ENCODE measurements at places on chromosomes 11 and 22.

DNA sequence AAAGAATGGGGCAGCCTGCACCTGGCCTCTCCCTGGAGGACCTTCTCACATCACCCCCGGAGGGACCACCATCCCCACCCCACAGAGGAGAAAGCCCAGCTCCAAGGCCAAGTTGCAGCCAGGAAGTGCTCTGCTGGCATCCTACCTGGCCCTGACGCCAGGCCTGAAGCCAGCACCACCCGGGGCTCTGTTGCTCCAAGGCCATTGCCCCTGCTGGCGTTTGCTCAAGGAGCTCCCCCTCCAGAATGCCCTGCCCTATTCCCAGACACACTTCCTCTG is 10.2 kb downstream of the RTN4R start:
- DNase-seq: no peak

GRCh38 chr11:64450168-64450560 is 91.2 kb downstream of the RPS6KA4 start:
- no peak for DNase-seq

- DNase-seq: no peak
These were observed 5.2 kb upstream of the RDX start for GRCh38 chr11:110301577-110301976.

- no peak for DNase-seq
These were observed 15.5 kb downstream of the FBLN1 start for GRCh38 chr22:45518136-45518535.

- no peak for DNase-seq
These were observed 913.8 kb upstream of the CHORDC1 start for GRCh38 chr11:91136631-91137030.

DNA sequence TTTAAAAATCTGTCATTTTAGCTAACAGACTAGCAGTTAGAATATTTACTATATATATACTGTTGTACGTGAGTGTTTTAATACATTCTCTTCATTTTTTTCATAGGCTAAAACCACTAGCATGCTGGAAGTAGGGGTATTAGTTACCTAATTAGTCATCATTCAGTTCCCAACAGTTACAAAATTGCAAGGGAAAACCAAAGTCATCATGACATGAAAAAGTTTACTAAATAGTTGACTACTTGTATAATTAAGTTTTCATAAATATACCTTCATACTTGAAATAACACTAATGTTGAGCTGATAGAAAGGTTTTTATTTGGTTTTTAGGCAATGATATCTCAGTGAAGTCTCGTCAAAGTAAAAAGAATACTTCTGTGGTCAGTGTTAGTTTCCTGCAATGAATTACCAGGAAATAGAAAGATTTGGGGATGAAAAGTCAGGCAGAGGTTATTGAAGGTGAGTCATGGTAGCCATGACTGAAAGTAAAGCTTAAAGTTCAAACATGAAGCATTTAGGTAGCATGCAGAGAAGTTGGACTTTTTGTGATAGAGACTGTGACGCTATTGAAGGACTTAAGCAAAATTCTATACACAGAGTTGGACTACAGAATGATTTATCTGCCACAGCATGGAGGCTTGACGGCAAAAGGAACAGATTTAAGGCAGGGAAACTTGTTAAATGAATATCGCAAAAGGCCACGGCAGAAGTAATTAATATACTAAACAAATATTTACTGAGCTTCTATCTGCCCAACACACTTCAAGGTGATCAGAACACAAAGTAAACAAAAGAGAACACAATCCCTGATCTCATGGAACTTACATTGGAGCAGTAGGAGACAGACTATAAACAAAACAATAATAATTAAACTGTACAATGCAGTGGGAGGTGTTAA is 828.1 kb upstream of the FAT3 start:
- DNase-seq: peak; percentile 69

DNA sequence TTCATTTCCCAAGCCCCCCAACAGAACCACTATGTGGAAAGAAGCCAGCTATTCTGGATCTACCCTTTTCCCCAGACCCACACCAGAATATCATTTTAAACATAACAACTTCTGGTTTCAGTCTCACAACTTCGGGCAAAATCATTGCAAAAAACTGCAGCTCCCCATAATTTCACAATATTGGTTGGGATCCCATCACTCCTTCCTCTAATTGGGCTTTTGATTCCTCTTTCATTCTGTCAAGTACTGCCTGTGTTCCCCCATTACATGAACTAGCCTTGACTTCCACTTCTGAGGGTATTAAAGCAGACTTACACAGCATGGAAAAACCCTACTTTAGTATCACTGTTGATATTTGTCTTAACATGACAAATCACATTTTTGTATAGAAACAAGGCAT is 4.1 kb upstream of the APOL3 start:
- DNase-seq: no peak

DNA sequence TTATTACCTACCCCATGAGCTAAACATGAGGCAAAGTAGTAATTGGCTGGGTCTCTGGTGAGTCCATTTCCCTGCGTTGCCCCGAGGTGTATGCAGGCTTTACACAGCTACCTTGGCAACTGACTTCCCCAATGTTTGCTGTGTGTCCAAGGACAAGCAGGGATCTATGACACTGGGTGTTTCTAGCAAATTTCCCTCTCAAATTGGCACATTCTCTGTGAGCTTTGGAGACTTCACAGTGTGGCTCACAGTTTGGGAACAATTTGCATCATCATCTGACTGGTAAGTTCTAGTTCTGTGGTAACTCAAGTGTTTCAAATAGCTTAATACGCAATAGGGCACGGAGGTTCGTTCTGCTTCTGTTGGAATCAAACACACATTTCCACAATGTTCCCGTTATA is 12.5 kb downstream of the NNMT start:
- peak; percentile 29 for DNase-seq

- peak; percentile 56 for DNase-seq
These were observed 481 bp downstream of the ANGPTL5 start for GRCh38 chr11:101915791-101916291.

Measured in astrocyte of the spinal cord (primary cell).